KBM-7 (cell line): ENCODE measurements at places on chromosomes 13 and 19.

DNA sequence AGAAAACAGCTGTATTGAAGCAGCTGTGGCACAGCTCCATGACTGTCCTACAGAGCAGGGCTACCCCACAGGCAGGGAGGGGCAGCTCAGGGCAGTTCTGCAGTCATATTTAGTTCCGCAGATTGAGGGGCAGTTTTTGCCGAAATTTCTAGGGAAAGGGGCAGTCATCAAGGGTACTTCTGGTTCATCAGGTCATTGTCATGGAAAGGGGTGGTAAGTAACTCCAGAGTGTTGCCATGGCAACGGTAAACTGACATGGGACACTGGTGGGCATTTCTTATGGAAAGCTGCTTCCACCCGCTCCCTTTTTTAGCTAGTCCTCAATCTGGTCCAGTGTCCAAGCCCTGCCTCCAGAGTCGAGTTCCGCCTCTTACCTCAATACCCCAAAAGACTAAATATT, 702.8 kb downstream of the LIG4 start:
- DNase-seq, result no peak

- peak; percentile 57 for DNase-seq
Observed at GRCh38 chr13:50080911-50081678, 65.9 kb downstream of the KCNRG start.

GRCh38 chr19:50933640-50934039, 19.2 kb downstream of the KLK5 start:
- no peak for DNase-seq

DNA sequence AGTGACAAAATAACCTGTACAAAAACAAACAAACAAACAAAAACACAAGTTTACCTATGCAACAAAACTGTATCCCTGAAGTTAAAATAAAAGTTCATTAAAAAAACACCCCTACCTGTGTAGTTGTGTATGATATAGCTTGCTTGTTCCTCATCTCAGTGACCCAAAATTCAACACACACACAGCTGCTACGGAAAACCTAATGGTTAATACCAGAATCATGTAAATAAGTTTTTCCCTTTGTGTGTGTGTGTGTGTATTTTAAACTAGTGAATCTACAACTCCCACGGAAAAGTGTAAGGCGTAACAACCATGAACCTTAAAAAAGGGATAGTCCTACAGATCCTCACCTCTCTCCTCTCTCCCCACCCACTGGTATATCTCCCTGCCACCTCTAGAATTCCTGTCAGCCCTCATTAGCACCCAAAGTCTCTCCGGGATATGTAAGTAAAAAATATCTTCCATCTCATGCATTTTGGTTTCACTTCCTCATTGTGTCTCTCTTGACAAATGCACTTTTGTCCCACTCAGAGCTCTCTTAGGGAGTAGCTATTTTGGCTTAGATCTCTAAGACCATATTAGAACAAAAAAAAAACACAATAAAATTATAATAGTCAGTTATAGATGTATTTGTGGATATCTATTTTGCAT, 2236.5 kb downstream of the PCDH9 start:
- peak; percentile 20 for DNase-seq

DNA sequence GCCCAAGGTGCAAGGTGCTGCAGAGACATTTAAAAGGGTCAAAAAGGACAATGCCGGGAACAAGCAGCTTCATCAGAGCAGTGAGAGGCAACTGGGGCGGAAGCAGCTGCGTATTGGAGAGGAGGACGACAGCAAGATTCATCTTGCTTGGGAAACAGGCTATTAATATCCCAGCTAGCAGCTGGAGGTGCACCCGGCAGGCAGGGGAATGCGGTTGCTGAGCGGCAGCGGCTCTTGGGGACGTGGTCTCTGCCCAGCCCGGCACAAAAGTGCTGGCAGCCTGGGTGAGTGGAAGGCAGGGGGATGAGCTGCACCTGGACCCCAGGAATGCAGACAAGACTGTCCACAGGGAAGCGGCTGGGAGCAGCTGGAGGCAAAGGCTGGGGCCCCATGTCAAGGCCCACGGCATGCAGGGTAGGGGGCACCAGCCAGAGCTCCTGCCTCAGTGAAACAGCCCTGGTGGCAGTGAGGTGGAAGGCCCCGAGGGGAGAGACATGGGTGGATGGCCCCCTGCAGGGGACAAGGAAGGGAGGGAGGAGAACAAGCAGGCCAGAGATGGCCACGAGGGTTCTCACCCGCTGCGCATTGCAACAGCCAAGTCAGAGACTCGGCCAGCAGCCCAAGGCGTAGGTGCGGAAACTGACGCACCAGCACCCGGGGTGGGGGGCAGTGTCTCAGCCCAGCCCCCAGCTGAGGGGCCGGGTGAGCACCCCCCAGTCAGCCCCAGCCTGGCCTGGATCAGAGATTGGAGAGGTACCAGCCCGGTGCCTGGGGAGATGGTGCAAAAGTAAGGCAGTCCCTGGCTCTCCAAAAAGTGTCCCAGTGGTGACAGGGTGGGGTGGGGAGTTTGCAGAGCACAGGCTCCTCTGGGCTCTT, 34.4 kb downstream of the PEPD start:
- no peak for DNase-seq

DNA sequence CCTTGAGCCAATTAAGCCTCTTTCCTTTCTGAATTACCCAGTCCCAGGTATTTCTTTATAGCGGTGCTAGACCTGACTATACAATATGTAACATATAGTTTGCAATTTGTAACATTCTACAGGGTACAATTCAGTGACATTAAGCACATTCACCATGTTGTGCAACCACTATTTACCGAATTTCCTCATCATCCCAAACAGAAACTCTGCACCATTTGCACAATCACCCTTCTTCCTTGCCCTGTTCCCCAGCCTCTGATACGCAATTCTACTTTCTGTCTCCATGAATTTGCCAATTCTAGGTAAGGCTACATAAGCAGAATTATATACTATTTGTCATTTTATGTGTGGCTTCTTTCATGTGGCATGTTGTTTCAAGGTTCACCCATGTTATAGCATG, 13.7 kb upstream of the SIGLEC10 start:
- no peak for DNase-seq

DNA sequence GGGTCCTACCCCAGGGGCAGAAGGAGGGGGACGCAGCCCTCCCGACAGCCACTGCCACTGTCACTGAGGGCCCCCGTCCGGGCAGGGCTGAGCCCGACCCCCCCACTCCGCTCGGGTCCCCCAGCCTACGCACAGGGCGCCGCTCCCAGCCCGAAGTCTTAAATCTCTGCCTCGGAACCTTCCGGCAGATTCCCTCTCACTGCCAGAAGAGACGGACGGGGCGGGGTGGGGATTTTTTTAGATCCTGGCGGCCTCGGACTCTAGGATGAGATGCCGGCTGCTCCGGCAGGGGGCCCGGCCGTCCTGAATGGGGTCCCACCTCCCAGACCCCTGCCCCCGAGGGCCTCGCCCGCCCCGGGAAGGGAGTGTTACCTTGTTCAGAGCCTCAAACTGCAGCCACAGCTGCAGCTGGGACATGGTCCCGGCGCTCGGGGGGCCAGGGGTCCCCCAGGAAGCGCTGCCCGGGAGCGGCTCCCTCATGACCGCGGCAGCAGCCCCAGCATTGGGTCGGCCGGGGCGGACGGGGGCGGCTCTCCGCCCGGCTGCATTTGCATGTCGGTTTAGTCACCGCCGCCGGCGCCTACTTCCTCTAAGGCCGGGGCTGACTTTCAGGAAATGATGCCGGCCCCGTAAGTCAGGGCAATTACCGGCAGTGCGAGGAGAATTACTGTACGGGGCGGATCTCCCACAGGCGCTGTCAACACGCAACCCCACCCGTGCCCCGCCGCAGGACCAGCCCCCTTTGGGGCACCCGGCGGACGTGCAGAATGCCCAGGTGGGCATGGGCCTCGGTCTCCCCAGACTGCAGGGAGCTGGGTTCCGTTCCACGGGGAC, 28.1 kb downstream of the GPX4 start:
- peak; percentile 81 for DNase-seq

DNA sequence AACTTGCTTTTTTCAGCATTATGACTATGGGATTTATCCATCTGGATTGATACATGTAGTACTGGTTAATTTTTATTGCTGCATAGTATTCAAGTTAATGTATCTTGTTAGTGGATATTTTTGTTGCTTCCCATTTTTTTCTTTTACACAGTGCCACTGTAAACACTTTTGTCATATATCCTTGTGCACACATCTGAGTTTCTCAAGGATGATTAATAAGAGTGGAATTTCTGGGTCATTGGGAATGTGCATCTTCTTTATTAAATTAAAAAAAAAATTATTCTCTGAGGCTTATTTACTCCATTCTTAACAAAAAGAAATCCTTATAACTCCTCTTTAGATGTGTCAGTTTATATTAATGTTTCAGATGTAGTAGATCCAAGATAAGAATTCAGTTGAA, 27.3 kb downstream of the B3GLCT start:
- no peak for DNase-seq

DNA sequence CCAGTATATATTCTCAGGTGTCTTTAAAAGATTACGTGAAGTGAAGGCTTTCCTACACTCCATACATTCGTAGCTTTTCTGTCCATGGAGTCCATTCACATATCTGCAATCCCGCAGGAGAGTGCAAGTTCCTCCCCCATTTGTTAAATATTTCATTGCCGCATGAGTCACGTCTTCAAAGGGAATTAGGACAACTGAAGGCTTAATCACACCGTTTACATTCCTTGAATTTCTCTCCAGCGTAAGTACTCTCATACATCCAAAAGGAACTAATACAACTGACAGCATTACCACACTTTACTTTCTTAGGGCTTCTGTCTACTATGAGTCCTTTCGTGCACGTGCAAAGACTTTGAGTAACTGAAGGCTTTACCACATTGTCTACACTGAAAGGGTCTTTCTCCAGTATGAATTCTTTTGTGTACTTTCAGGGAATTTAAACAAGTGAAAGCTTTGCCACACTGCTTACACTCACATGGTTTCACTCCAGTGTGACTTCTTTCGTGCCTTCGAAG, 29.0 kb upstream of the ZNF564 start:
- DNase-seq, result no peak

- no peak for DNase-seq
Observed at GRCh38 chr19:48283908-48284307, 14.0 kb downstream of the ZNF114 start.

DNA sequence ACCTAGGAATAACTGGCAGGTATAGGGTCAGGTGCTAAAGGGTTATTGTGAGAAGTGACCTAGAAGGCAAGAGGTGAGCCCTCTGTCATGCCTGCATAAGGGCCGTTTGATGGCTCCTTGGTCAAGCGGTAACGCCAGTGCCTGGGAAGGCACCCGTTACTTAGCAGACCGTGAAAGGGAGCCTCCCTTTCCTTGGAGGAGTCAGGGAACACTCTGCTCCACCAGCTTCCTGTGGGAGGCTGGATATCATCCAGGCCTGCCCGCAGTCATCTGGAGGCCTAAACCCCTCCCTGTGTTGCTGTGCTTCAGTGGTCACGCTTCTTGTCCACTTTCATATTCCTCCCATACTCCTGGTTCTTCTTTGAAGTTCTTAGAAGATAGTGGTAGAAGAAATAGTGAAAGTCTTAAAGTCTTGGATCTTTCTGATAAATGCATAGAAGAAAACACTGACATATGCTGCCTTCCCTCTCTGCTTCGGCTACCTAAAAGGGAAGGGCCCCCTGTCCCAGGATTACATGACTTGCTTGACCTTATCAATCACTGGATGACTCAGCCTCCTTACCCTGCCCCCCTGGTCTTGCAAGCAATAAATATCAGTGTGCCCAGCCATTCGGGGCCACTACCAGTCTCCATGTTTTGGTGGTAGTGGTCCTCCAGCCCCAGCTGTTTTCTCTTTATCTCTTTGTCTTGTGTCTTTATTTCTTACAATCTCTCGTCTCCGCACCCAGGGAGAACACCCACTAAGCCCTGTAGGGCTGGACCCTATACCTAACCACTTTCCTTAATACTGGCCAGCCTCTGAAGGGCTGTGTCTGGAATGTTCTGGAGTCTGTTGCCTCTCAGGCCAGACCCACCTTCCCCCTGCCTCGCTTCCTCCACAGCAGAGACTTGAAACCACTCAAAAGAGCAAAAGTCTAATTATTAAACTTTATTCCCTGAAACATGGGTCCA, 16.1 kb upstream of the ABCC4 start:
- peak; percentile 35 for DNase-seq

DNA sequence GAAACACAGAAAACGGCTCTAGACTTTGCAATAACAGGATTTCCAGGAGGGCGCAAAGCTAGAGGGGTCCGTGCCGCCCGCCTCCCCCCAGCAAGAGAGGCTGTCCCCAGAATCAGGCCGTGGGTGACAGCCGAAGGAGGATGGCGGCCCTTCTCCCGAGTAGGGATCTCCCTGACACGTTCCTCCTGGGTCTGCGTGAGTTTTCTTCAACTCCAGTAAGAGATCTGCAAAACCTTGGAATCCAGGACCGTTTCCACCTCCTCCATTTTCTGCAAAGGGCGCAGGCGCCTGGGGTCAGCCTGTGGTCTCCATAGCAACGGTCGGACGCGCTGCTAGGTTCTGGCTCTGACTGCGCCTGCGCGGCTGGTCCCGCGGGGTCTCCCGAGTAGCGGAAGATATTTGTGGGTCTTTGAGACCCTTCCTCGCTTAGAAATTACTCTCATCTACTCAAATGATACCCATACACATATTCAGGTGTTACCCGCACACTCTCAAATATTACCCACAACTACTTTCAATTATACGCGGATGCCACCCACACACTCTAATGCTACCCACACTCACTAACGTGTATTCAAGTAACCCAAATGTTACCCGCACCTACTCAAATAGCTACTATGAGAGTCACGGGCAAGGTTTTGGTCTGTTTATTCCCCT, 2.1 kb downstream of the PNMA8C start:
- DNase-seq, result peak; percentile 36

DNA sequence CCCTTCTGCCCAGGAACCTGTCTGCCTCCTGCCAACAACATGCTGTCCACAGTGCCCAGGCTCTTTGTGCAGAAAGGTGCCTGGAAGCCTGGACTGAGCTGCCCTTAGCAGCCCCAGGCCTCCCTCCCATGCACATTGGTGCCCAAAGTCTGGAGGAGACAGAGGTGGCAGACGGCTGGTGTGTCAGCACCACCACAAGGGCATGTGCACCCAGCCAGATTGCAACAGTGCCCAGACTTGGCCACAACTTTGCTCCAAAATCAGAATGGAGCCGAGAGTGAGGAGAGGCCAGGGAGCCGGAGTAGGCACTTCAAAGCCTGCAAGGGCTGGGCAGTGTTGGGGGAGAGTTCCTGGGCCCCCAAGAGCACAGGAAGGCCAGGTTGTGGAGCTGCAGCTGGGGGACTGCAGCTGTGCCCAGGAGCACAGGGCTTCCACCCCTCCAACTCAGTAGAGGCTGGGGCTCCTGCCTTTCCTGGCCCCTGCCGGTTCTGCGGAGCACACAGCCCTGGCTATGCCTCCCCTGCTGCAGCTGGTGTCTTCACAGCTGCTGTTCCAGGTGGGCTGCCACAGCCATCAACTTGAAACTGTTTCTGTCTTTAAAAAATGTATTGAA, 1255.8 kb downstream of the SLITRK5 start:
- no peak for DNase-seq

DNA sequence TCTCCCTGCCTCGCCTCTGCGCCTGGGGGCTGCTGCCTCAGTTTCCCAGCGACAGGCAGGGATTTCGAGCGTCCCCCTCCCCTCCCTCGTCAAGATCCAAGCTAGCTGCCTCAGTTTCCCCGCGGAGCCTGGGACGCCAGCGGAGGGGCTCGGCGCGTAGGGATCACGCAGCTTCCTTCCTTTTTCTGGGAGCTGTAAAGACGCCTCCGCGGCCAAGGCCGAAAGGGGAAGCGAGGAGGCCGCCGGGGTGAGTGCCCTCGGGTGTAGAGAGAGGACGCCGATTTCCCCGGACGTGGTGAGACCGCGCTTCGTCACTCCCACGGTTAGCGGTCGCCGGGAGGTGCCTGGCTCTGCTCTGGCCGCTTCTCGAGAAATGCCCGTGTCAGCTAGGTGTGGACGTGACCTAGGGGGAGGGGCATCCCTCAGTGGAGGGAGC, 722 bp upstream of the ICAM1 start:
- peak; percentile 87 for DNase-seq

GRCh38 chr13:75514080-75514995, 23.3 kb downstream of the COMMD6 start:
- DNase-seq, result peak; percentile 28
